ENCODE measurements at places on chromosomes 6 and 20.

- no peak for DNase-seq
Observed at GRCh38 chr6:6649824-6650349, 61.4 kb downstream of the LY86 start.

DNA sequence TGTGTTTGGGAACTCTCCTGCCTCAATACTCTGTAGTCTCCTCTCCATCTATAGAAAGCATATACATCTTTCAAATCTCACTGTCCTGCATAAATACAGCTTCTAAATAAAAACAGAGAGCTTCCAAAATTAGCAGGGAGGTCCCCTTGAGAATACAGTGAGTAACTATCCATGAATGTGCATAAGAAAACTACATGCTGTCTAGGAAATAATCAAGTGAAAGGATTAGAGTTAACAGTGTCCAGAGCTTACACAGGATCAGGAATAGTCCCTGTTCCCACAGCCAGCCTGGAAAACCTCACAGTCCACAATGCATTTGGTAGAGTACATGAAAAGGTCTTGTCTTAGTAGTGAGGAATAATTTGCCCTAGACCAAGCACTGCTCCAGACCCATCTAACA lies 123.0 kb upstream of the POU3F2 start:
- no peak for DNase-seq

DNA sequence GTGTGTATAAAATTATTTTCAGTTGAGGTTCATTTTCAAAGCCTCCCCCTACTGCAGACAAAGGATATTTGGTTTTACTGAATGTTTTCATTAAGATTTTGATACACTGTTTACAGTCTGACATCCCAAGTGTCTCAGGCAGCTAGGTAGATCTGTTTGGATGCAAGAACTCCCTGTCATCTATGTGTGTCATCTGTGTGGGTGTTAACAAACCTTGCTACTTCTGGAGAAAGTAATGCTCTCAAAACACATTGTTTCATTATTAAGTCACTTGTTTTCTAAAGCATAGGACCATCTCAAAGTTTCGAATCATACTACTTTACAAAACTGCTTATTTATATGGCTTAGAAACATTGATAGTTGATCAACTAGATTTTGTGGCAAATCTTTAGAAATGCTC lies 114.5 kb upstream of the TMEM170B start:
- DNase-seq, result no peak

GRCh38 chr6:20255428-20255827 lies 43.2 kb upstream of the MBOAT1 start:
- no peak for DNase-seq

GRCh38 chr6:5746053-5746758 lies 260.5 kb downstream of the NRN1 start:
- DNase-seq, result no peak

Measured in activated CD4-positive, alpha-beta T cell treated with anti-CD3 and anti-CD28 coated beads for 24 hours (primary cell).